ENCODE measurements at places on chromosomes 1 and 21.

- no peak for DNase-seq
These were observed 113.7 kb upstream of the RUNX1 start for GRCh38 chr21:35162831-35163230.

DNA sequence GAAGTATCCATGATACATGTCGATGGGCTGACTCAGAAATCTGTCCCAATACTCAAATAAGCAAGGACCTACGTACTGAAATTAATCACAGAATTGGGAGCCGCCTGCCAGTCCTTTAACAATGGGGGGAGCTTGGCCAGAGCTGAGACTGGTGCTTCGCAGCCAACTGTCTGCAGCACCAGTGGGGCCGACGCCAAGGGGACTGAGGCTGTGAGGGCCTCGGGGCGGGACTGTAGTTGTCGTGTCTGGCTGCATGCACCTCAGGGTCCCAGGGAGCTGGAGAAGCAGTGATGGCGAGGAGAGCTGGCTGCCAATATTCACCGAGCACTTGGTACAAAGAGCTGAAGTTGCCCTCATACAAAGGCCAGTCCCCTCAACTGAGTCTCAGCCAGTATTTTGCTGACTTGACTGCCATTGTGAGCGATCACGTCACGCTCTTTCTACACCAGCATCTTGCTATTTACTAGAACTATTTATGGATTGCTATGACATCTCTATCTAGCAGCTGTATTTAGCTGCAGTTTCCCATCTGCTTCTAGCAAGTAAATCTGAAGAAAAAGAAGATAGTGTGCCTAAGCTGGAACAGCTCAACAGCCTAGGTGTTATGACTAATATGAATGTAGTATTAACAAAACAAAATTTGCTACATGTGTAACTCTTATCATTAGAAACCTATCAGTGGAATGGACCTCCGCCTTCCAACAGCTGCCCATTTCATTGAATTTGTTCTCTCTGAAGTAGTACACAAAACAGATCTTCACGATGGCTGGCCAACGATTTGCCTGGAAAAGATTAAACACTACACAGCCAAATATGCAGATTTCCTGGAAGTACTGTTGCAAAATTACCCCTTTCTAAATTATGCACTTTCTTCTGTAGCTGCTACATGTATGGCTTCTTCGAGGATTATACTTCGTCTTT is 29.1 kb downstream of the EVI5 start:
- DNase-seq = no peak

DNA sequence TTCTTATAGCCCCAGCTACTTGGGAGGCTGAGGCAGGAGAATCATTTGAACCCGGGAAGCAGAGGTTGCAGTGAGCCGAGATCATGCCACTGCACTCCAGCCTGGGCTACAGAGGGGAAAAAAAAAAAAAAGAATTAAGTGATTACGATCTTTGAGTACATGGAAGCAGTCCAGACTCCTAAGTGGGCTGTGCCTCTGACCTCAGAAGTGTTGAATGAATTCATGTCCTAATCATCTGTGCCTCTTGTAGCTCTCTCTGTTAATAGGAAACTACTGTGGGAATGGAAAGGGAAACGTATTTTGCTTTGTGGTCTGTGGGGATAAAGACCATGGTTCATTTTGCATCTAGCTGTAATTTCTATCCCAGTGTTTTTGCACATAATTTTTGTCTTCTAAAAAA is 8.4 kb upstream of the IVNS1ABP start:
- DNase-seq = no peak

GRCh38 chr1:205430696-205431305 is 8.9 kb upstream of the LEMD1 start:
- no peak for DNase-seq

DNA sequence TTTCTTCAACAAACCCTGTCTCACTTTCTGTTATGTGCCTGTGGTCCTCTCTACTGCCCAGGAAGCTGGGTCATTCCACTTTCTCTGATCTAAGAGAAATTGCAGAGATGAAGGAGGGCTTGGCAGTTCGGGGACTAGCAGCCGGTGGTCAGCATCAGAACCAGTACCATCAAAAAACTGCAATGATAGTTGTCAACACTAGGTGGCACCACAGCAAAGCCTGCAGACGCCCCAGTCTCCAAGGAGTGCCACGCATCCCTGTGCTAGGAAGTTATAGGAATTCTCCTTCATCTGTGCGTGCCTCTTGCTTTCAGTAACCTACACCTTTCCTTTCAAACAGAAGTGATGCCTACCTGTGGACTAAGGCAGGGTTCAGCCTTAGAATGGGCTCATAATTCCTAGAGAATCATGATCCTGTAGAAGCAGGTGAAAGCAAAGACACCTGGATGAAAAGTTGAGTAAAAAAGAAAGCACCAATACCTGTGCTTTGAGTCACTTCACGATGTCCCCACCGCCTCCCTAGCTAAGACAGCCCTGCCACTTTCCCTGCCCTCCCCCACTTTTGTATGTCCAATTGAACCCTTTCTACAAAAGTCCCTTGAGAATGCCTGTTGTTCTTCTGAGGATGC is 129.2 kb downstream of the ADAMTS1 start:
- no peak for DNase-seq

GRCh38 chr1:205519541-205520131 is 15.2 kb downstream of the CDK18 start:
- DNase-seq = no peak

DNA sequence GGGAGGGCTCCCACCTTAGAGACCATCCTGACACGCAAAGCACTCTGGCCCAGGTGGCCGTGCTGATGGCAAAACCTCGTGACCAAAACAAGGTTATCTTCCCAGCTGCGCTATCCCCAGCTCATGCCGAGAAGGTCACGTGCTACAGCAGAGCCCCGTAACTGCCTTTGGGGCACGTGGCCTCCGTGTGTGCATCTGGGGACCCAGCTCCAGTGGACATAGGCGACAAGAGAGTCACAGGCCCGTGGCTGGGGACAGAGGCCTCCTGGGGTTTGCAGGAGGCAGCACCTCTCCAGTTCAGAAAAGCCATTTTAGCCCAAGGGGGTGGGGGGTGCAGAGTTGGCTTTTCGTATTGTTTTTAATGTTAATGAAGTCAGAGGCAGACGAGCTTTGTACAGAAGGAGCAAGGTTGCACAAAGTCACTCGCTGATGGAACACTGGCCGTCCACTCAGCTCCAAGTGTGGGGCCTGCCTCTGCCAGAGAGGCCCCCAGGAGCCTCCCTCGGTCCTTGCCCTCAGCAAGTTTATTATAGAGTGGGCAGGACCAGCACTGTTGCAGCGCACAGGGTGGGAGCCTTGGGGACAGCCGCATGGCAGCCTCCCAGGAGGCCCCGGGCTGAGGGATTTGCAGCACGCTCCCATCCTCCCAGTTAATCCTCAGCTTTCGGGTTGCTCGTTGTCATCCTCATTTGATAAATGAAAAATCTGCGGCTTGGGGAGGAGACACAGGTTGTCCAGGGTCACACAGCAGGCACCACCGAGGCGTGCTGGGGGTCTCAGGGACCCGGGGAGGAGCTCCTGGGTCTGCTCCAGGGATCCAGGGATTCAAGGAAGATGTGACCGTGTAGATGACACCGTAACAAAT is 8.0 kb upstream of the PDE9A start:
- no peak for DNase-seq

DNA sequence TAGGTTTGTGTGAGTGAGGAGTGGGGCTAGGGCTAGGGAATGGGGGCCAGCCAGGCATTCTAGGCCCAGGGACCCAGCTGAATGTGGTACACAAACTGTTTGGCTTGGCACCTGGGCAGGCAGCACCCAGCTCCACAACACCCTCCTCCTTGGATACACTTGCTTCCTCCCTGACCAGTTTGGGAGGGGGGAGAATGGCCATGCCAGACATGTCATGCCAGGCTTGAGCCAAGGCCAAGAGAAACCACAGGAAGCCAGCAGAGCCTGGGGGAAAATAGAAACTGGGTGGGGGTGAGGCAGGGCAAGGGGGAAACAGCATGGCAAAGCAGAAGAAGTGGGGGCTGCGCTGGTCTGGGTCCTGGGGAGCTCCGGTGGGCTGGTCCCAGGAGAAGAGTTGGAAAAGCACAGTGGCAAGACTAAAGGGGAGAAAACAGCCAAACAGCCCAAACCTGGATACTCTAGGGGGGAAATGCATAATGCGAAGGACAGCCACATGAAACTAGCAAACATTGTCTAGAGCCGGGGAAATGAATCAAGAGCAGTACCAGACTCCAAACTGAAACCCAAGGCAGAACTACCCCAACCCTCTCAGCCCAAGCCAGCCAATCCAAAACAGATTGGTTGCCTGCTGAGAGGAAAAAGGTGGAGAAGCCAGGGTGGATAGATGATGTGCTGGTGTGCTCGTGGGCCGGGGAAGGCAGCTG is 47.9 kb downstream of the LGR6 start:
- DNase-seq = no peak

GRCh38 chr1:208024406-208024805 is 113.5 kb upstream of the CD34 start:
- DNase-seq = no peak

DNA sequence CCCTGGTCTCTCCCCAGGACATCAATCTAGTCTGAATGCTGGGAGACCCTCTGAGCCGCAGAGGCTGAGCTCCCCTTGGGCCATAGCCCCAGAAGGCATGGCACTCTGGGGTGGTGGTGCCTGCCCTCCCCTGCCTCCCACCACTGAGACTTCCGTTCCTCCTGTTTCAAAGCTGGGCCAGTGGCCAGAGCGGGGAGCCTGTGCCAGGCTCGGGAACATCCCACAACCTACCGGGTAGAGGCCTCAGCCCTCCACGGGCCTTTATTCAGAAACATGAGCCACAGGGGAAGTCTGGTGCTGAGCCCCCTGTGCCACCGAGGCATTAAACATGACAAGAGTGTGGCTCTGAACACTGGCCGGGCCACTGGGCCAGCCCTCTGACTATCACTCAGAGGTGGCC is 8.1 kb downstream of the CCDC24 start:
- no peak for DNase-seq

GRCh38 chr1:103177108-103177775 is 68.9 kb upstream of the COL11A1 start:
- DNase-seq = no peak

DNA sequence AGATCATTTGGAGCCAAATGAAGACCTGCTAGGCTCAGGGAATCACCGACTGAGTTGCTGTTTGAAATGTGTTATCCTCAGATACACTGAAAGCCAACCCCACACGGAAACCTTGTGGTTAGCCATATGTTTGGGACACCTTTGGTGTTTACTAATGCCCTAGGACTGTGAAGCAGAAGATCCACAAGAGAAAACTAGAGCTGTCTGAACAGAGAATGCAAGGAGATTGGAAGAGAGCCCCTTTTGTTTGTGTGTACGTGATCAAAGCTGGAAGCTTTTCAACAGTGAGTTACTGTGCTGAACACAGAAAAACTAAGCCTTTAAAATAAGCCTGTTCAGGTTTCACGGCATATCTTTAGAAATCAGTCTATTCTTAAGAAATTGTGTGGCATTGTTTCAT is 908.2 kb upstream of the ADGRL2 start:
- DNase-seq = no peak

GRCh38 chr1:16956775-16957174 is 23.6 kb downstream of the MFAP2 start:
- no peak for DNase-seq

DNA sequence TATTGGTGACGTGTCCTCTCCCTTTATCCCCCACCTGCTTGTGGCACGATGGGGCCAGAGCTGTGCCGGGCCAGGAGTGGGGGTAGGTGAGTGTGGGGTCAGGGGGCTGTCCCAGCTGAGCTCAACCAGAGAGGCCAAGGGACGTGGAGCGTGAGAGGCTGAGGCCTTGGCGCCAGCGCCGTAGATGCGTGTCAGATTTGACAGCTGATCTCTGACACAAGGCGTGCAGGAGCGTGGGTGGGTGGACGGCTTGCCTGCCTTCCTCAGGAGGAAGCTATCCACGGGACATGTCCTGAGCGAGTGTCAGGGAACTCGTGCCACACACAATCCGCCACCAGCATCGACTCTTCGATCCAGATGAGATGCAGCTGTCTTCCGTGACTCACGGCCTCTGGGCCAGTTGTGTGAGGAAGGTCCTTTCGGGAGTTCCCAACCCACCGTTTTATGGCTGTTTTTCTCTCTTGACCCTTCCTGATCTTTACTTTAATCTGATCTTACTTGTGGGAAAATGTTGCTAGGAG is 56.7 kb downstream of the SPSB1 start:
- no peak for DNase-seq

- no peak for DNase-seq
These were observed 15.9 kb downstream of the LZIC start for GRCh38 chr1:9927259-9927658.

GRCh38 chr1:14255711-14256110 is 342.8 kb upstream of the KAZN start:
- no peak for DNase-seq

DNA sequence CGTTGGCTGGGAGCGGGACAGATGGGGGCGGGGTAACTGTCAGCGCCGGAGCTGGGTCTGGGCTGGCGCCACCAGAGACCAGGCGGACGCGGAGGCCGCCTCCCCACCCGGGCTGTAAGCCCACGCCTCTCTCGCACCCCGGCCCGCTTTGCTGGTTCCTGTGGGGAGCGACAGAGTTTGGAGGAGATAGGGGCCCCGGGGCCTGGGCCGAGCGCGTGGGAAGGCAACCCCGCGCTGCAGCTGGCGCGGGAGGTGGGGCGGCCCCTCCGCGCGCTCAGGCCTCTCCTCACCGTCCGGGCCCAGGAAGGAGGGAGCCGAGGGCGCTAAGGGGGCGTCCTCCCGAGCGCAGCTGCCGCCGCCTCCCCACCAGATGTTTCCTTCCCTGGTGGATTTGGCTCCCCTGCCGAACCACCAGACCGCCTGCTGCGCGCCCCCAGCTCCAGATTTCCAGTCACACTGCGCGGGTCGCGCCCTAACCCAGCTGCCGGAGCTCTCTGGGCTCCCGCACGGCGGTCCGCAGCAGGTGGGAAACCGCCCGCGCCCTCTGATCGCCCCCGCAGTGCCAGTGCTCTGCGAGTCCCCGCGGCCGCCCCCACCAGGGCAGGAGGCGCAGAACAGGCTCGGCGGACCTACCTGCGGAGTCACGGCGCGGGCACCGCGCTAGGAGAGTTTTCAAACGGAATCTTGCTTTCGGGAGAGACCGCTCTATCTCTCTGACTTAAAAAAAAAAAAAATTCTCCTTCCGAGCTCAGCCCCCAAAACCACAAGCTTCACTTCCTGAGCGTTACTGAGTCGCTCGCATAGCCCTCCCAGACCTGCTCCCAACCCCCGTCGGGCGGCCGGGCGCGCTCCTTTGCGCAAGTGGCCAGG is 1.1 kb downstream of the GFI1 start:
- DNase-seq = no peak

GRCh38 chr1:218165701-218166114 is 119.4 kb upstream of the RRP15 start:
- DNase-seq = peak; percentile 5
